T-helper 17 cell (primary cell): ENCODE measurements at places on chromosomes 2 and 18.

DNA sequence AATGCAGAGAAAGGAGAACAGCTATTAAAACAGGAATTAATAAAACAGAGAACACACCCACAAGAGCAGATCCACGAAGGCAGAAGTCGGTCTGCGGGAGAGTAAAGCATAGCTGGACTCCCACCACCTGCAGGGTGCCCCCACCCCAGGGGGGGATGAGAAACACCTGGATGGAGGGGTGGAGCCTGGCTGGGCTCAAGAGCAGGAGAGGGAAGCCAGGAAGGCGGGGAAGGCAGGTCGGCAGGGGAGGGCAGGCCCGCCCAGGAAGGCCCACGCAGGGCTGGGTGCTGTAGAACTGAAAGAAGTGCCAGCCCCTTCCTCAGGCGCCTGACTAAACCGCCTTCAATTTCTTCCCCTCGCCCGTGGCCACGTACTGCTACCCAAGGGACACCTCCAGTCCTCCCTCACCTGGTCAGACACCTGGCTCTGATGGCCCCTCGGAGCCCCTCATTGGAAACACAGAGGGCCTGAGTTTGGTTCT lies 175.4 kb downstream of the HDAC4 start:
- no peak for DNase-seq

- no peak for DNase-seq
Observed at GRCh38 chr18:38330573-38330972, 765.0 kb upstream of the CELF4 start.

GRCh38 chr18:28039691-28040090 lies 137.2 kb downstream of the CDH2 start:
- no peak for DNase-seq

- no peak for DNase-seq
Observed at GRCh38 chr18:51168960-51169662, 28.4 kb downstream of the MEX3C start.

- DNase-seq = no peak
Observed at GRCh38 chr2:110865188-110865587, 132.8 kb downstream of the ACOXL start.

- no peak for DNase-seq
Observed at GRCh38 chr2:173571021-173571821, 216.5 kb downstream of the CDCA7 start.

GRCh38 chr2:196591004-196591403 lies 48.5 kb upstream of the CCDC150 start:
- DNase-seq = no peak

DNA sequence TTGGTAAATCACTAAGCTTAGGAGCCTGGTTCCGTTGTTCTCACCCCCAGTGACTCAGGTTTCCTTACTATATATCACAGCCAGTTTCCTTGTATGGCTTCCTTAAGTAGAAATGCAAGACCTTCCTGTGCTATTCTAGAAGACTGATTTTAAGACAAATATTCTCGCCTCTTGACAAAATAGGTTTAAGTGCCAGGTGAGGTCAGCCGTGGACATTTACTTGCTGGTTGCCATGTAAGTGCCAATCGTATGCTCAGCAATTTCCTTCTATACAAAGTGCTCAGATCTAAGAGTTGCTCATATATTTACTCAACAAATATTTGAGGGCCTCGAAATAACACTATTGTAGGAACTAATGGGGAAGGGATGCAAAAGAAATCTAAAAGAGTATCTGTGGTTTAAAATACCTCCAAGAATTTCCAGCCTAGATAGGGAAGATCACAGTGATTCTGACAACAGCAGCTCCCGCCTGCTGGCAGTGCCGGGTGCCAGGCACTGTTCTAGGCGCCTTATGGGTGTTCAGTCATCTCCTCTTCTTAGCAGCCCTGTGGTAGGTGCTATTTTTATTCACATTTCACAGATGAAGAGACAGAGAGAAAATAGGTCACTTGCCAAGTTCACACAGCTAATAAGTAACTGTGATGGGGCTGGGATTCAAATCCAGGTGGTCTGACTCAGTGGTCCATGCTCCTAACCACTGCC lies 95.3 kb upstream of the B3GNT7 start:
- DNase-seq = no peak

DNA sequence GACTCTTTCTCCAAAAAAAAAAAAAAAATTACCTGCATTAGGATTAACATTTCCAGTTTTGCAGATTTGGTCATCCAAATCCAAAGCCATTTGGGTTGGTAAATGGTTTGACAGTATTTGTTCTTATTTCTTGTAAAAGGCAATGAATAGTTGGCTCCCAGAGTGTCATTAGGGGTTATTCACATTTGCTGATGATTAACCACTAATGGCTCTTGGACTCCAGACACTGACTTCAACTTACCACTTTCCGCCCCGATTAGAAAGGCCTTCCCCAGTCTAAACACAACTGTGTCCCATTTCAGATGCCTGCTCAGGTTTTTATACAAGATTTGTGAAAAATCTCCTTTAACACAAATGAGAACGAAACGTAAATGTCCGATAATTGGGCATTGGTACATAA lies 9.6 kb upstream of the TGIF1 start:
- no peak for DNase-seq

DNA sequence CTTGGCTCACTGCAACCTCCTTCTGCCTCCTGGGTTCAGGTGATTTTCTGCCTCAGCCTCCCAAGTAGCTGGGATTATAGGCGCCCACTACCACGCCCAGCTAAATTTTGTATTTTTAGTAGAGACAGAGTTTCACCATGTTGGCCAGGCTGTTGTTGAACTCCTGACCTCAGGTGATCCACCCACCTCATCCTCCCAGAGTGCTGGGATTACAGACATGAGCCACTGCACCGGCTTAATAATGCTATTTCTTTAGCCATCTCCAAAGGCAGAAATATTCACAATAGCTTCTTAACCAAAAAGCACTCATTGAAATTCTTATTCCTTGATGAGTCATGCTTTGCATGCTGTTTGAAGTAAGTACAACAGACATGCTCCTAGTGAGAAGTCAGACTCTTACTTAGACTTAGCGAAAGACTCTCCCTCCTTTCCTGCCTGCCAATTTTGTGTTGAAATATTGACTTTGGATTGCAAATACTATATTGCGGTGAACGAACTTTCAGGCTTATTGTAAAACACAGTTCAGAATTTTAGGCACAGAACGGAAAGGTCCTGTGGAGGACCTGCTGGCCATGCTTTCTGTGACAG lies 4.4 kb downstream of the ACTR3 start:
- DNase-seq = no peak

GRCh38 chr2:122528061-122528460 lies 772.6 kb downstream of the TSN start:
- no peak for DNase-seq

GRCh38 chr2:20516646-20517341 lies 69.9 kb downstream of the RHOB start:
- DNase-seq = no peak

DNA sequence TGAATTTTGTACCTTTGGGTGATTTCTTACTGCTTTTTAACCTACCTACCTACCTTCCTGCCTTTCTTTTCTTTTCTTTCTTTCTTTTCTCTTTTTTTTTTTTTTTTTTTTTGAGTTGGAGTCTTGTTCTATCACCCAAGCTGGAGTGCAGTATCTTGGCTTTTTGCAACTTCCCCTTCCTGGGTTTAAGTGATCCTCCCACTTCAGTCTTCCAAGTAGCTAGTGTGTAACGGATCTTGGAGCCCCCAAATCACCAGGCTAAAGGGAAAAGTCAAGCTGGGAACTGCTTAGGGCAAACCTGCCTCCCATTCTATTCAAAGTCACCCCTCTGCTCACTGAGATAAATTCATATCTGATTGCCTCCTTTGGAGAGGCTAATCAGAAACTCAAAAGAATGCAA lies 61.3 kb downstream of the DDX18 start:
- DNase-seq = no peak

- DNase-seq = no peak
Observed at GRCh38 chr2:167935803-167936110, 311.6 kb downstream of the STK39 start.

DNA sequence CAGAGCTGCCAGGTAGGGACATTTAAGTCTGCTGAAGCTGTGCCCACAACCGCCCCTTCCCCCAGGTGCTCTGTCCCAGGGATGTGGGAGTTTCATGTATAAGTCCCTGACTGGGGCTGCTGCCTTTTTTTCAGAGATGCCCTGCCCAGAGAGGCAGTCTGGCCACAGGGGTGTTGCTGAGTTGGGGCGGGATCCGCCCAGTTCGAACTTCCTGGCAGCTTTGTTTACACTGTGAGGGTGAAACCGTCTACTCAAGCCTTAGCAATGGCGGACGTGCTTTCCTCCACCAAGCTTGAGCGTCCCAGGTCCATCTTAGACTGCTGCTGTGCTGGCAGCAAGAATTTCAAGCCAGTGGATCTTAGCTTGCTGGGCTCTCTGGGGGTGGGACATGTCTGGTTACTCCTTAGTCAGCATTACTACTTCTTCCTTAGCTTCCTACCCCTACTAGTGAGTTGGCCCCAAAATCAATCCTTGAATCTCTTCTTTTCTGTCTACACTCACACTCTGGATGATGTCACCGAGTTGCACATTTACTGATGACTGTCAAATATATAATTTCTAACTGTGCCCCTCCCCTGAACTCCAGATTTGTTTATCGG lies 31.8 kb upstream of the FSHR start:
- DNase-seq = no peak

- no peak for DNase-seq
Observed at GRCh38 chr18:12253027-12253426, 1.1 kb upstream of the CIDEA start.

GRCh38 chr2:224983712-224984554 lies 58.3 kb downstream of the DOCK10 start:
- no peak for DNase-seq

- no peak for DNase-seq
Observed at GRCh38 chr2:101047774-101048173, 45.7 kb downstream of the RPL31 start.

GRCh38 chr2:175930504-175930903 lies 71.6 kb downstream of the LNPK start:
- DNase-seq = no peak

DNA sequence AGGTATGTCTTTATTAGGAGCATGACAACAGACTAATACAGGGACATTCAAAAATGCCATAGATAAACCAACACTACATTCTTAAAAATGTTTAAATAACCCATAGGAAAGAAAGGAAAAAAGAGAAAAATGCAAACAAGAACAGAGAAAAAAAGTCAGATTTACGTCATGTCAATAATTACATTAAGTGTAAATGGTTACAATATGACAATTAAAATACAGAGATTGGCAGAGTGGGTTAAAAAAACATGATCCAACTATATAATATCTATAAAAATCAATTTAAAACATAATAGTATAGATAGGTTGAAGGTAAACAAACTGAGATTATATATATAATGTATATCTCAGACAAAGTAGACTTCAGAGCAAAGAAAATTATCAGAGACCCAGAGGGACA lies 255.8 kb downstream of the ANAPC1 start:
- DNase-seq = no peak

- no peak for DNase-seq
Observed at GRCh38 chr2:135473567-135473966, 57.5 kb downstream of the ZRANB3 start.

DNA sequence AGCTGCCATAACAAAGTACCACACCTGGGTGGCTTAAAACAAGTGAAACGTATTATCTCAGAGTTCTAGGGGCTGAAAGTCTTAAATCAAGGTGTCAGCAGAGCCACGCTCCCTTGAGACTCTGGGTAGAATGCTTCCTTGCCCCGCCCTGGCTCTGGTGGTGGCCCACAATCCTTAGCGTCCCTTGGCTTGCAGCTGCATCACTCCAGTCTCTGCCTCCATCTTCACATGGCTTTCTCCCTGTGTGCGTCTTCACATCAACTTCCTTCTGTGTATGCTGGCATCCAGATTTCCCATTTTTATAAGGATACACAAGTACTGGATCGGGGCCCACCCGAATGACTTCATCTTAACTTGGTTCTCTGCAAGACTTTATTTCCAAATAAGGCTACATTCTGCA lies 62.5 kb downstream of the MRO start:
- DNase-seq = no peak

DNA sequence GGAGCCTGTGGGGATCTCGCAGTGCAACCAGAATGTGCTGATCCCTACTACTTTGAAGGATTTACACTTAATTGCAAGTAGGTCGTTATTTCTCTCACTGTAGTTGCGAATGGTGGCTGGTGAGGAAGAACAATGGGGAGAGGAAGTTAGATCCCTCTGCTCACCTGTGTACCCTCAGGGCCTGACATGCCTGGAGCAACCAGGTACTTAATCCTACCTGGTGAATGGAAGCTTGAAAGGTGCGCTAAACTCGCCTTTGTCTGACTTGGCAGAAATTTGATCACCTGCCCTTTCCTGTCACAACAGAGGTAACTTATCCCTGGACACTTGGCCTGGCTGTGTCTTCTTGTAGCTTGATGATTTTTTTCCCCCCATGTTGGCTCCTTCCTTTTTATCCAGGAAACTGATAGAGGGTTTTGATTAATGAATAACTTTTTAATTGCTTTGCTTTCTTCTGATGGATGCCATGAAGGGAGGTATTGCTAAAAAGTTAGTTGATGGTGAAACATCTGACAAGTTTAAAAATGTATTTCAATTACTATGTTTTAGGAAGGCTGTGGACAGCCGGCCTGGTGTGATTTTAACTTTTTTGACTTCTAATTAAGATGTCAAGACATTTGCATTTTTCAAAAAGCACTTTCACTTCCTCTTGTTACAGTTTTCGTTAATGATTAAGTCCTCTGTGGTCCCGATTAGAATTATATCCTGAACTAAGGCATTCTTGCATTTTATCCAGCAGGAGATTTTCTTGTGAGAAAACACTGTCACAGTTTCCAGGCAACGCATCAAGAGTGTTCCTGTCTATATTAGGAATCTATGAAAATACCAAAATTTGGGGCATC lies 9.2 kb downstream of the SGPP2 start:
- no peak for DNase-seq

DNA sequence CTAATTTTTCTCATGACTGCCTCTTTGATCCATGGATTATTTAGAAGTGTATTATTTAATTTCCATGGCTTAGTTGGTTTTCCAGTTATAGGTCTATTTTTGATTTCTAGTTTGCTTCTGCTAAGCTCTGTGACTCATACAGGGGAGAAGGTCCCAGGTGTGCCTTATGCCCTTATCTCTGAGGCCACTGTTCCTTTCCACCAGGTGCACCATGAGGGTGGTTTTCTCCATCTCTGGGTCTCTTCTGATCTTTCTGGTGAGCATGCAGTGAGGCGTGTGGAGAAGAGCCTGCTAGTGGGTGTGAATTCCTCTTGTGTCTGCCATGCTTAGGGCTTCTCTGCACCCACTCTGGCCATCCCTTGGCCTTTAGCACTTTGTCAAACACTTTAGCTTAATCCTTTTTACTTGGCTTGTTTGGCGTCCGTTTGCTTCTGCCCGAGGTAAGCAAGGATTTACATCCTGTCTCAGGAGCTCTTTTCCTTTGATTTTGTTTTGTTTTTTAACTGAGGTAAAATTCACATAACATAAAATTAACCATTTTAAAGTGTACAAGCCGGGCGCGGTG lies 129.8 kb upstream of the ARL4C start:
- DNase-seq = no peak
